ENCODE measurements at places on chromosomes 5 and 9.

GRCh38 chr5:140055152-140055551, 12.1 kb upstream of the NRG2 start:
- DNase-seq = no peak

DNA sequence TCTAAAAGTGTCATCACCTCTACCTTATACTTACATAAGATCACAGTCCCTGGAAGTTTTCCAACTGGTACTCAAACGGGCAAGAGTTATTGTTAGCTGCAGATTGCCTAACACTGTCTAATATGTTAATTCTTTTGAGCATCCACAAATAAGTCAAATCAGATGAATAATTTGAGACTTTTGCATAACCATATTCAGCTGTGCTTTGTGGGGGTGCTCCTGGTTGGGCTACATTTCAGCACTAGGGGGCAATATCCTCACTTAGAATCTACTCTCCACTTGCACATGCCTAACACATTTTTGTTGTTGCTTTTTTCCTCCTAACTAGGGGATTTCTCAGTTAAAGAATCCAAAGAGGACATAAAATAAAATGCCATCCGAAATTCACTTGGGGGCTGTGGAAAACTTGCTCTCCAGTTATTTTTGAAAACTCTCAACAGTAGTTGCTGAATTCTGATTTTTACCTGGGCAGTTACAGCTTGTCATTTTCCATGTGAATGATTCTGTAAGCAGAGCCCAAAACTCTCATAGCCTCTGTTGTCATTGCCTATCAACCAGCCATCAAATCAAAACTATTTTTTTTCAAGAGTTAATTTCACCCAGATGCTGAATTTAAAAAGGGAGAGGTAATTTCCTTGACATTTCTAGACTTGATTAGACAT, 71.5 kb downstream of the TRIM36 start:
- no peak for DNase-seq

GRCh38 chr9:995781-996180, 19.3 kb downstream of the DMRT3 start:
- no peak for DNase-seq

DNA sequence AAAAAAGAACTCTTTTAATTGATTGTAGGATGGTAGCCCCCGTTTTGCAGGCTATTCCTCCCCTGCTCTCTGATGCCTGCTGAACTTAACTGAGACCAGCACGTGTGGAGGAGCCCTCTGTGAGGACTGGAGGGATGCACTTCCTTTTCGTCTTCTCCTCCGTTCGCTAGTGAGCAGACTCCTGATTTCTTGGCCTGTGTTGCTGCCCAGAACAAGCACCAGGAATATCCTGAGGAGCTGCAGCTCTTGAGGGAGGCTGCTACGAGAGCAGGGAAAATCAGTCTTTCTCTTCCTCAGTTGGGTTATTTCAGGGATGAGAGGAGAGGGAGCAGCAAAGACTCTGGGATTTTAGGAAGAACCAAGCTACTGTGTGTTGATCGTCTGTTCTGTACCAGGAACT, 74.7 kb downstream of the ARHGAP26 start:
- no peak for DNase-seq

- no peak for DNase-seq
Observed at GRCh38 chr9:36980148-36980974, 53.7 kb downstream of the PAX5 start.

DNA sequence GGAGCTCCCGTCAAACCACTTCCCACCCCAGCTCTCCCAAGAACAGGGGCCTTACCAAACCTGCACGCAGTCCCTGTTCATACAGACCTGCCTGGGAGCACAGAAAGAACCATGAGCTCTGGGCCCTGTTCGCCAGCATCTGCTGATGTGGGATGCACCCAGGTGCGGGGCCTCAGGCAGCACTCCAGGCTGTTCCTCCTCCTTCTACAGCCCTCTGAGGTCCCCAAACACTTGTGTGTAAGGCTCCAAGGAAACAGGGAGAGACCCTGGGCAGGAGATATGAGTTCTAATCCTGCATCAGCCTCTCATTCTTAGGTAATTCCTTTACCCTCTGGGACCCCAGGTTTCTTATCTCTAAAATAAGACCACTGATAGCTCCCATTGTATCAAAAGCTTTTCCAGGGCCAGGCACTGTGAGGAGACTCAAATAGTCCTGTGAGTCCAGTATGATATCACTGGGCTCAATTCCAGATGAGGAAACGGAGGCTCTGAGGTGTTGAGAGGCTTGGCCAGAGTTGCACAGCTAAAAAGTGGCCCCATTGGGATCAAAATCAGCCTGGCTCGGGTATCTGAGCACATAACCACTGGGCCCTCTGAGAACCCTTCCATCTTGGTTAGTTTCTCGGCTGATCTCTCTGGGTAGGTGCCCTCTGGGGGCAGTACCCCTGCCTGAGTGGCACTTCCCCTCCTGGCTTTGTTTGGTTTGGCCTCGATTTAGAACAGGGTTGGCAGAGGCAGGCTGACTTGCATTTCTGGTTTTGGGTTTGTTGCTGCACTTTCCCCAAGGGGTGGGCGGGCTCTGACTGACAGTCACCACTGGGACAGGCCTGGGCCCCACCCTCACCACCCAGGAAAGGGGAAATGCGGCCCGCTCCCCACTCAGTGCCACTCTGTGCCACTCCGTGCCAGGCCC, 116.8 kb downstream of the RGS3 start:
- DNase-seq = no peak

DNA sequence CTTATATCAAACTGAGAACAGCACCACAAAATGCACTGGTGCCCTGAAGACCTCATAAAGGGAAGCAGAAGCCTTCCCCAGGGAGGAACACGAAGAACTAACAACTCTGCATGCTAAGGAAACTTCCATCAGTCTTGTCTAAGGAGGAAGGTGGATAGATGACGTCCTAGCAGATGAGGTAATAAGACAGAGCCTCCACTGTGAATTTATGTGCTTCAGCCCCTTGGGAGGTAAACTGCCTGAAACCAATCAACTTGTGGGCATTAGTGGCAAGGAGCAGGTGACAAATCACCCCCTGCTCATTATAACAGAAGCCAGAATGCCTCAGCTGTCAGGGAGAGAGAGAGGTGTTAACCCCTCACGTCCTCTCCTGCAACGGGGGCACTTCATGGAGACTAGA, 48.9 kb upstream of the SPIN1 start:
- DNase-seq = no peak

DNA sequence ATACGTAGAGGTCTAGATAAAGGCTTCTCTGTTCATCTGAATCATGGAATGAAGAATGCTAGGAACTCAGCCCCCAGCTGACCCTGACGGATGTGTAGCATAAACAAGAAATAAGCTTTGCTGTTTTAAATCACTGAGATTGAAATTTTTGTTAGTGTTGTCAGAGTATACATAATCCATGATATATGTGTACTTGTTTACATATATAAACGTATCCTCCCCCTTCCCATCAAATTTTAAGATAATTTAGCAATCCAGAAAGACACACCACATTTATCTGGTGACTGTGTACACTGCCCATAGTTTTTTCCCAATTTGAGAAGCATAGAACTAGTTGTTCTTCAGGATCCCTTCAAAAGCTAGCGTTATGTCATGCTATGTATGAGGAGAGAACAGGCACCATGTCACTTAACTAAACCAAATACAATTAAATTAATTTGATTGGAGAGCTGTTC, 80.8 kb upstream of the OSMR start:
- no peak for DNase-seq

- no peak for DNase-seq
Observed at GRCh38 chr5:83364312-83365299, 106.9 kb upstream of the VCAN start.

DNA sequence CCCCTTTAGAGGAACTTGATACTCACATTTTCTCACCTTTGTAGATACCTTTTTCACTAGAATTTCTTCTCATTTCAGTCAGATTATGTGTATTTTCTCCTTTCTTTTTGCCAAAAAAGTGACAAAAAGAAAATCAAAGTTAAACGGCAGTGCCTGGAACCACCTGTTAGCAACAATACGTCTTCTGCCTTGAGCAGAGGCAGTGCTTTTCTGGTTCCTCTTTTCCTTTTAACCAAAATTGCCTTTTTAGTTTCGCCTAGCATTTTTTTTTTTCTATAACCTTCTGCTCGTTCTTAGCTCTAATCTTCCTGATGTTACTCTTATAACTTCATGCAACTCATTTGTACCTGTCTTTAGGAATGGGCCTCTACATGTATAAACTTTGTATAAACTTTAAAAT, 26.1 kb downstream of the SMIM32 start:
- DNase-seq = no peak

DNA sequence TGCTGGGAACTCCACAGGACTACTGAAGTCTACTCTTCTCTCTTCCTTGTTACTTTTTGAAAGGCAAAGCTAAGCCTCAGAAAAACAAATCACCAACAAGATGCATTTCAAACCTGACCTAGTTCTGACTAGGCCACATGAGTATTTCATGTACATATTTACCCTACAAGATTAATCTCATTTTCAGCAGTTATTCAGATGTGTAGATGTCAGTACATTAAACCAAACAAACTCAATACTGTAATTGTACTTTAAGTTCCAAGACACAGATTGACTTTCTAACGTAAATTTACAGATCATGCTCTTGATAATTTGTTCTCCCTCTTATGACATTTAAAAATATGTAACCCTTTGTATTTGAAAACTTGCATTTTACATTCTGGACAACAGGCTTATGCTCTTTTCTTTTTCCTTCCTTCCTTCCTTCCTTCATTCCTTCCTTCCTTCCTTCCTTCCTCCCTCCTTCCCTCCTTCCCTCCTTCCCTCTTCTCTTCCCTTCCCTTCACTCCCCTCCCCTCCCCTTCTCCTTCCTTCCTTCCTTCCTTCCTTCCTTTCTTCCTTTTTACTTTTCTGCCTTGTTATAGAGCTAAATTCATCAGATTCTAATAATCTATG, 1653.4 kb downstream of the EFNA5 start:
- no peak for DNase-seq

GRCh38 chr9:76302543-76302942, 91.7 kb downstream of the RFK start:
- DNase-seq = no peak

- DNase-seq = no peak
Observed at GRCh38 chr9:14331120-14331519, 17.2 kb upstream of the NFIB start.

DNA sequence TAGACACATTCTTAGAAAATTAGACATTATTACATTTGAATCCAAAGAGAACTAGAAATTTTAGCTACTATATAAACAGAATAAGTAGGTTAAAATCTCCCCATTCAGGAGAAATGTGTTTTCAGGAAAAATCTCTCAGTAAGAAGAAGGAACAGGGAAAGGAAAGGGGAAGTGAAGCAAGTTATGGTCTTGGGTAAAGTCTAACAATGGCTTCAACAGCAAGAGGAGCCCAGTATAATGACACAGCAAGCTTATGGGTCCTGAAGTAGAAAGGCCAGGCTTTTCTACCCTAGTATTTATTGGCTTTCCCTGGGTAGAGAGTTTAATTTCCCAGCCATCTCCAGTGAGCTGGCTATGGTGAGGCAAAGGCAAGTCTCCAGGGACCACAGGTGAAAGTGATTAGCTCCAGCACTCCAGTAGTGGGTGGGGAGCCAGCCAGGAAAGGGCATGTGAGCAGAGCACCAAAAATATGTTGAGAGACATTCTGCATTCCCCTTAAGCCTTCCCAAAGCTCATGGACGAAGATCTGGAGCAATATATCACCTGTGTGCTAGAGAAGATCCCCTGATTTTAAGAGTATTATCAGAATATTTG, 981.7 kb downstream of the NR2F1-AS1 start:
- no peak for DNase-seq

- no peak for DNase-seq
Observed at GRCh38 chr5:36172599-36172998, 20.7 kb downstream of the SKP2 start.

DNA sequence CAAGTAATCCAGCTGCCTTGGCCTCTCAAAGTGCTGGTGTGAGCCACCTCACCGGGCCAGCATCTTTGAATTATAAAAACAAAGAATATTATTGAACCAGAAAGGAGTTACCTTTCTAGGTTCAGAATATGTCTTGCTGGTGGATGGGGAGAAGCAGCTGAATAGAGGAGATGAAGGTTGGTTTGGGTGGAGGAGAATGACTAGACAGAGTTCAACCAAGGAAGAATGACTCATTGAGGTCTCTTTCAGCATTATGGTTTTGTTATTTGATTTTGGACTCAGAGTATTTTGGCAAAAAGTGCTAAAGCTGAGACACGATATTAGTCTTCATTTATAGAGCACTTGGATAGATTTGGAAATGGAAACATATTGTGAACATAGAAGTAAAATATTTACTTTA, 75.2 kb upstream of the MPDZ start:
- DNase-seq = no peak

DNA sequence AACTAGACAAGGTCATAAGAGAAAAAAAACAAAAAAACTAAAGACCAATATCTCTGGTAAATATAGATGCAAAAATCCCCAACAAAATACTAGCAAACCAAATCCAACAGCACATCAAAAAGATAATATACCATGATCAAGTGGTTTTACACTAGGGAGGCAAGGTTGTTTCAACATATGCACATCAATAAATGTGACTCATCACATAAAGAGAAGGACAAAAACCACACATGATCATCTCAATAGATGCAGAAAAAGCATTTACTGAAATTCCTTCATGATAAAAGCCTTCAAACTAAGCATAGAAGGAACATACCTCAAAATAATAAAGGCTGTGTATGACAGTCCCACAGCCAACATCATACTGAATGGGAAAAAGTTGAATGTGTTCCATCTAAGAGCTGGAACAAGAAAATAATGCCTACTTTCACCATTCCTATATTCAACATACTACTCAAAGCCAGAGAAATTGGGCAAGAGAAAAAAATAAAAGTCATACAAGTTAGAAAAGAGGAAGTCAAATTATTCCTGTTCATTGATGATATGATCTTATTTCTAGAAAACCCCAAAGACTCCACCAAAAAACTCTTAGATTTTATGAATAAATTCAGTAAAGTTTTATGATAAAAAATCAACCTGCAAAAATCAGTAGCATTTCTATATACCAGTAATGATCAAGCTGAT, 72.2 kb upstream of the FAM169A start:
- no peak for DNase-seq

- DNase-seq = no peak
Observed at GRCh38 chr5:10704949-10705621, 55.9 kb downstream of the DAP start.

GRCh38 chr5:95741458-95741857, 10.3 kb downstream of the RHOBTB3 start:
- no peak for DNase-seq

GRCh38 chr5:44708602-44709001, 100.1 kb upstream of the MRPS30 start:
- no peak for DNase-seq

DNA sequence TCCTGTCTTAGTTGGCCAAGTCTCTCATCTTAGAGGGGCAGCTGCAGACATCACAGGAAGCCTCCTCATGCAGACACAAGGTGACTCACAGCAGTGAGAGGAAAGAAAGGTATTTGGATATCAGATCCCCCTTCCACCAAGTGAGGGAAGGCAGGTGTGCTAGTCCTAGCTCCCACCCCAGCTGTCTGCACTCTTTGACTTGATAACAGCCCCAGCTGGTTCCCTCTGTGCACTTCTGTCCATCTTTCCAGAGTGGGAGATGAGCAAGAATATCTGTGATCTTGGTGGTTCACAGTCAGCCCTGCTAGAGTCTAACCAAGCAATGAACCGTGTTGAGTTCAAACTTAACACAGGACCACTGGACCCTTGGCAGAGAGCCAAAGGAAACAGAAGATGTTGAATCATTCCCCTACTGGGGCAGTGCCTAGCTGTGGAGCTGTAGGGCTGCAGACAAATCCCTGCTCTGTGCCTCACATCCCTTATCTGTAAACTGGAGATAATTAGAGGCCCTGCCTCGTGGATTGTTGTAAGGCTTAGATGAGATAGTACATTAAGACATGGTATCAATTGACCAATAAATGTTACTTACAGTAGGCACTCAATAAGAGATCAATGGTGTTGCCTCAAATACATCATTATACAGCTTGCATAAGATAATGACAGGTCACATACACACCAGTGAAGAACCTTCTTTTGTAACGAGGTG, 39.1 kb downstream of the SH3RF2 start:
- no peak for DNase-seq

Data from stimulated activated CD8-positive, alpha-beta memory T cell treated with anti-CD3 and anti-CD28 coated beads, Interleukin-7, amount 100 ng/mL, for 1 hour (primary cell).